ENCODE measurements at places on chromosomes 1 and 21.
A peak's percentile ranks its signal among the peaks of the same experiment; 100 is the strongest.

- DNase-seq, result no peak
Measured at GRCh38 chr21:26715116-26715515, 130.1 kb downstream of the ADAMTS1 start.

DNA sequence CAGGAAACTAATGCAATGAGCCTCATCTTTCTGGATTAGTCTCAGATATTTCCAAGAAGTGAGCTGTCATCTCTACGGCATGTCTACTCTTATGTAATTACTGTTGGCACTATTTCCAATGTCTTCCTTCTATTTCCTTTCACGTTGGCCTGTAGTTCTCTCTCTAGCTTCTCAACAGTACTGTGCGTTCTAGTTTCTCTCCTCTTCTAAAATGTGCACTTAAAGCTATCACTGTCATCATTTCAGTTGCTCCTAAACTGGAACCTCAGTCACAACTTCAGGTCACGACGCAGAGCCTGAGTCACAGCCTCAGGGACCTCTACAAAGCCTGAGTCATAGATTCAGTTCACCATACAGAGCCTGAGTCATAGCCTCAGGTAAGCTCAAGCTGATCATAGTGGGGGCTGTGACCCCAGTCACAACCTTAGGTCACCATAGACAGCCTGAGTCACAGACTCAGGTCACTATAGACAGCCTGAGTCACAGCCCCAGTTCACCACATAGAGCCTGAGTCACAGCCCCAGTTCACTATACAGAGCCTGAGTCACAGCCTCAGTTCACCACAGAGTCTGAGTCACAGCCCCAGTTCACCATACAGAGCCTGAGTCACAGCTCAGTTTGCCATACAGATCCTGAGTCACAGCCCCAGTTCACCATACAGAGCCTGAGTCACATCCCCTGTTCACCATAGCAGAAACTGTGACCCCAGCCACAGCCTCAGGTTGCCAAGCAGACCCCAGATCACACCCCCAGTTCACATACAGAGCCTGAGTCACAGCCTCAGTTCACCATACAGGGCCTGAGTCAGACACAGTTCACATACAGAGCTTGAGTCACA lies 13.0 kb downstream of the WNT9A start:
- peak; percentile 34 for DNase-seq

DNA sequence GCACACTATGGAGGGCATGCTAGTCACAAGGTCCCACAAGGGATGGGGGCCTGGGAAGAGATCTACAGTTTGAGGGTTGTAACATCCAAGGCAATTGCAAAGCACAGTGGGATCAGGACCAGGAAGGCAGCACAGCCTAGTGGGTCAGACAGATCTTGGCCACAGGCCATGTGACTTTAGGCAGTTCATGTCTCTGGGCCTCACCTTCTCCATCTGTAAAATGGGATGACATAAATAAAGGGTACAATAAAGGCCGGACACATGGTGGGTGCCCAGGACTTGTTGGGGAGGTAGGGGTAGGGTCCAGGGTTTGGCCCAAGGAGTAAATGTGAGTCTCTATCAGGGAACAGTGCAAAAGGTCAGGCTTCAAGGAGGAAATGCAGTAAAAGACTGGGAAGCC lies 18.1 kb upstream of the IGSF21 start:
- DNase-seq, result no peak

GRCh38 chr1:156947818-156948525 lies 27.5 kb downstream of the LRRC71 start:
- no peak for DNase-seq

DNA sequence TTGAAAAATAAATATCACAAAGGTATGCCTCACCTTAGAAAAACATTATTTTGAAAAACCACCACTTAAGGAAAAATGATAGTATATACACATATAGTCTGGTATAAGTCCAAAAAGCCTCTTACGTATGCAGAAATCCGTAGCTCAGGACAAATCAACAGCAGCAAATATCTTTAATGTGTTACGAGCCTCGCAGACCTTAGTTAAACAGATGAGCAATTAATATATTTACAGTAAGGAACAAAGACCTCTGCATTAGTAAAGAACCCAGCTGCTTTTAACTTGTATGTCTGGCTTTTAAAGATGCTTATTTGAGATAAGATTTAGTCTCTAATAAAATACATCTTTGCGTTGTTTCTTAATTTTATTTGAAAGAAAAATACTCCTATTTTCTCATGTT lies 79.9 kb upstream of the CHRM3 start:
- DNase-seq, result no peak

GRCh38 chr1:219010720-219011119 lies 163.0 kb upstream of the LYPLAL1 start:
- no peak for DNase-seq

GRCh38 chr1:93349231-93350135 lies 3.8 kb downstream of the DR1 start:
- DNase-seq, result no peak

DNA sequence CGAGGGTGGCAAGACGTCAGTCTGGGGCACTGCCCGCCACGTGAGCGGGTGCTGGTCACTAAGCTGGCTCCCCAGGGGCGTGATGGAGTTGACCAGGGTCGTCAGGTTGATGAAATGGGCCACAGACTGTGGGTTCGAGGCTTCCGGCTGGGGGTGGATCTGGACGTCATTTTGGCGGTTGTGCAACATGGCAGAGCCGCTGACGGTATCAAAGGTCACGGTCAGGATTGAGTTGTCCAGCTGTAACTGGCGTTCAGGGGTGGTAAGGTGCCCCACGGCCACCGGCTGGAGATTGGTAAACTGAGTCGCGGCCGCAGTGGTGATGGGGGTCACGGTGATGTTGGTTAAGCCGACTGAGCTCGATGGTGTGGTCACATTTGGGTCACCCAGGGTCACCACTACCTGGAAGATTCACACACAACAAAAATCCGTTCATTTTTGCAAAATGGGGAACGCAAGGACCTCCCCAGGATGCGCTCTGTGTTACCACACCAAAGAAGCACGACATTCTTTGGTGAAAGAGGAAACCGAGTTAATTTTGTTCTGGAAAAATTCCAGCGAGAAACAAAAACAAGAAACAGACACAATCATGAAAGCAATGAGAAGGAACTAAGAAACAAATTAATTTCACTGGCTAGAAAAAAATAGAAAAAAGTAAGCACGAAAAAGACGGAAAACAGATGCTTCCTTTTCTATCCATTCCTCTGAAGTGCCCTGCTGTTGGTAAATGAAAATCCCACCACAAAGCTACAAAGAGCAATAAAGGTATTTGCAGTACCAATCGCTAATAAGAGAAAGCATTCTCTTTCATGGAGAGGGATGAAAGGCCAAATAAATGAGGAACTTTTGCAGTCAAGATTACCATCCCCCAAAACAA lies 34.7 kb upstream of the RIPK4 start:
- DNase-seq, result no peak

- no peak for DNase-seq
Measured at GRCh38 chr1:178684542-178685000, 40.5 kb upstream of the RALGPS2 start.

DNA sequence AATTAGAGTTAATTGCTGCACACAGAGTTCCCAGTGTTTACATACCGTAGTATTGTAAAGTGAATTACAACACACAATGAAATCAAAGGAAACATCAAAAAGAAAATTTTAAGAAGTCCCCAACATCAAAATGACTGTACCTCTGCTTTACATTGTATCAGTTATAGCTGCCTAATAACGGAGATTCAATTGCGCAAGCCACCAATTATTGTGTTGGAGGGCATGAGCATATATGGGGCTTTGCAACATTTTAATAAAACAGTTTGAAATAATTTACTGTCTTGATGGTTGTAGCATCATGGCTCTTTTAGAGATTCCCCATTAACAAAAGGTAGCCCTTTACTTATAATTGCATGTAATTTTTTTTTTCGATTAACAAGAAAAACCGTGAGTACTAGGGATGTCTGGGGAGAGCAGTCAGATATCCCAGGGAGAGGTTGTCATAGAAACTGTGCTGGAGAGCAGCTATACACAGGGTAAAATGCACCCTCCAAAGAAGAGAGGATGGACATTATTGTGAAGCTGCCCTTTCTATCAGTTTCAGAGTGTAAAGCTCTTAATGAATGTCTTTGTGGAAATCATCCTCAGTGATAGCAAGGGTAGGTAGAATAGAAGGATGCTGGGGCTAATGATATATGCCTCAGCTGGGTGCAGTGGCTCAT lies 55.9 kb upstream of the BTG3 start:
- no peak for DNase-seq

DNA sequence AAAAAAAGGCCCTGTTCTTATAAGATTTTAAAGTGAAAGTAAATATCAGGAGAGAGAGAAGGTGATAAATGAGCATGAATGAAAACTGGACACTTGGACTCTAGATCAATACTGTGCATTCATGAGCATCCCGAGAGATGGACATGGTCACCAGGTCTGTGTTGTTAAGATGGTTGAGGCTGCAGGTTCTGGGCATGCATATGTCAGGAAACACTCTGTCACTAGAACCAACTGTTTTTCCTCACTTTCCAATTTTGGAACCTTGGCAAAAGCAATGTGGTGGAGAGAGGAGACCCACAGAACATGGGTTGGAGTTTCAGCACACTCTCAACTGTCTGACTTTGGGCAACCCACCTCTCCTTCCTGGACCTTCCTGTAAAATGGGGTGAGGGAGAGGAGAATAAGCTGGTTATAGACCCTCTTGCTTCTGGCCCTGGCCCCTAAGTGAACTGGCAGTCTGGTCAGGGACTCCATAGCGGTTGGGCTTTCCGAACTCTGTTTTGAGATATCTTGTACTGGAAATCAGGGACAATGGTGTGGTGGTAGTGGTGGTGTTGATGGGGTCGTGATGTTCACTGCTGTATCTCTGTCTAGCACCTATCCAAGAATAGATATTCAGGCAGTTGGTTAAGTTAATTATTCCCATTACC lies 4.2 kb downstream of the MAN1C1 start:
- no peak for DNase-seq

- DNase-seq, result no peak
Measured at GRCh38 chr1:5296095-5296494, 641.7 kb downstream of the AJAP1 start.

GRCh38 chr1:160085686-160086455 lies 4.5 kb downstream of the KCNJ9 start:
- DNase-seq, result peak; percentile 73

- DNase-seq, result no peak
Measured at GRCh38 chr1:3733094-3733882, 19.0 kb upstream of the CCDC27 start.

DNA sequence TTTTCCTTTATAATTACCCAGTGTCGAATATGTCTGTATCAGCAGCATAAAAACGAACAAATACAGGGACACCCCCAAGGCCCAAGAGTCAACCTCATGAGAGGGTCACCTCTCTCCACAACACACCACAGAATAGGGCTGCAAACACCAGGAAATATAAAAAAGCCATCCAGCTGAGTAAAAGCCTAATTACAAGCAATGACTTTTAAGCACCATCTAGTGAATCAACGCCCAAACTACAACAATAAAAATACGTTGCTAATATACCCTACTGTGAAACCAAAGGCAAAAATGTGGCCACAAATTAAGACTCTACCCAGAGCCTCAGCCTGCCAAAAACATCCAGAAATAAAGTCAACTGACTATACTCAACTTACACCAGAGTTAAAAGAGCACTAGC lies 817.9 kb upstream of the NEGR1 start:
- DNase-seq, result no peak

GRCh38 chr1:23816906-23817305 lies 8.3 kb downstream of the HMGCL start:
- DNase-seq, result no peak

GRCh38 chr1:109214695-109215623 lies 1.2 kb downstream of the SARS1 start:
- DNase-seq, result peak; percentile 43

DNA sequence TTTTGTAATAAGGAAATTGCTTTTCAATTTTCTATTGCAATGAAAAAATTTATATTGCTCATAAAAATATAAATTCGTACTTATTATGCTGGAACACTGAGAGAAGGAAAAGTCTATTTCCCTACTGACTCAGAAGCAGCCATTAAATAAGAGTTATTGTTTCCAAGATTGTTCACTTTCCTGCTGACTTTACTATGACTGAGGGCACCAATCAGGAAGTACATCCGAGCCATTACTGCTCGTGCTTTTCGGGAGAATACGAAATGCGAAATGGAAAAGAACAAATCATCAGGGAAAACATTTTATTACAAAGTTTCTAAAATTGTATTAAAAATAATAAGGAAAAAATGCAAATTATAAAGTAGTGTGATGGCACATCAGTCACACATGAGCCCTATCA lies 204.8 kb downstream of the AKT3 start:
- no peak for DNase-seq

- DNase-seq, result no peak
Measured at GRCh38 chr1:50942334-50942733, 17.7 kb downstream of the FAF1 start.

- no peak for DNase-seq
Measured at GRCh38 chr1:33782776-33783175, 81.1 kb upstream of the HMGB4 start.

GRCh38 chr1:89291276-89291675 lies 18.6 kb upstream of the GBP5 start:
- no peak for DNase-seq

GRCh38 chr1:200775850-200776249 lies 37.2 kb downstream of the CAMSAP2 start:
- DNase-seq, result no peak

DNA sequence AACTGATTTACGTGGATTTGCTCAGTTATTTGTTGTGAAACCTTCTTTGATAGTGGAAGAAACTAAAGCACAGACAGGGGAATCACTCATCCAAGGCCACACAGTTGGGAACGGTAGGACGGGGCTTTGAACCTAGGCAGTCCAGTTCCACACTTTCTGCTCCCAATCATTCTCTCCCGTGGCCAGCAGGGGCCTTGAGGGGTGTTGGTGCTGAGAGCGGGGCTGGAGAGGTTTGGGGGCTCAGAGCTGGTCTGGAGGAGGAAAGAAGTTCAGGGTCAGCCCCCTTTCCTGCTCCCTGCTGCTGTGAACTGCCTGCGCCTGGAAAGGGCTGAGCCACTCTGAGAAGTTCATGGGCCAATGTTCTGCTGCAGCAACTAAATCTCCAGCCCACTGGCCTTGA lies 31.4 kb upstream of the ACTL8 start:
- DNase-seq, result no peak

GRCh38 chr1:17274186-17275170 lies 25.6 kb downstream of the PADI3 start:
- DNase-seq, result no peak
